ENCODE measurements at places on chromosomes 7 and 10. TPM values are rescaled to one million over a fixed set of nuclear protein-coding genes. Genes with fewer than 3 reads are reported as not detected.

DNA sequence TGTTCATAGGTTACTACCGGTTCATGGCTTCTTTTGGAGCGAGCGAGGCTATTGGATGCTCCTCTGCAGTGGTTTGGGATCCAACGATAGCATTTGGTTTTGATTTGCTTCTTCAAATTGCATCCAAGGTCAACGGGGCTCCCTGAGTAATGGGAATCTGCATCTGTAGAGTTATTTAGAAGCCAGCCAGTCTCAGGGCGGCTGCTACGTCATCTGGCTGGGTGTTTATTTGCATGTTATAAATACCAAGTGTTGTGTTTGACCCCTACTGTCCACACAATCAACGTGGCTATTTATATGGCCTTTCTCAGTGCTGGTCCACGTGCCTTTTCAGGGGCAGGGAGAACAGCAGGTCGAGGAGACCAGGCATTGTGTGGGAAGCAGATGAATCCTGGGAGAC is 137.7 kb downstream of the PRPF18 start:
- DNase-seq: no peak

The TMEM72 gene
- not detected for total RNA-seq

The CALCR gene
- total RNA-seq: not detected

- peak; percentile 70 for DNase-seq
Observed at GRCh38 chr10:6416892-6417512, 163.1 kb downstream of the PRKCQ start.

- DNase-seq: peak; percentile 48
Observed at GRCh38 chr7:16660702-16661464, 14.9 kb downstream of the BZW2 start.

The ATG9B gene
- total RNA-seq: under 0.01 TPM

DNA sequence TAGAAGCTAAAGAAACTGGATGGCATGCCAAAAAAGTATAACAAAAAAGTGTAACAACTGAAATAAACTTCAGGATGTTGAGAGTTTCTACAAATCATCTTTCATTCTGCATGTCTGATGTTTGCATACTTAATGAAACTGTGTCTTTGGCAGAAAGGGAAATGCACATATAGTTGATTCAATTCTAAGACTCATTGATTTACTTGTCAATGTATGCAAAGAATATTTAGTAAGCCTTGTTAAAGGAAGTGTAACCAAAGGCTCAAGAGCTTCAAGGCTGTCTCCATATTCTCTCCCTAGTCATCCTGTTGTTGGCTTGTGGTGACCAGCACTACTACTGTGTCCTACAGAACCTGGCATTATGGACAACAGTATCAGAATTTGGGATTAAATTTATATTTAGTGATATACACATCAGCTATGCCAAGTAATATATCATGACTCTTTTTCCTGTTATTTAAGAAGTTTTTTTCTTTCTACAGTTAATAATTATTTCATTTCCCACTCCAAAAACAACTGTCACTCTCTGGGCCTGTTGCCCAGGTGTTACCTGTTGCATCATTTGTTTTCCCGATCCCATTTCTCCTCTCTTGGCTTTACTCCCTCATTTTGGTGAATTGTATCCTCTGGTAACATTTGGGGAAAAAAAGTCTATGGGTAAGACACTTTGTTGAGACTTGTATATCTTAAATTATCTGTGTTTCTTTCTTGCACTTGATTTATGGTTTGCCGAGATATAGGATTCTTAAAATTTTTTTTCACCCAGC is 226.6 kb upstream of the BMPER start:
- DNase-seq: no peak

GRCh38 chr10:43212043-43212721 is 54.7 kb downstream of the RASGEF1A start:
- no peak for DNase-seq

GRCh38 chr7:54814401-54814800 is 55.4 kb upstream of the SEC61G start:
- no peak for DNase-seq

DNA sequence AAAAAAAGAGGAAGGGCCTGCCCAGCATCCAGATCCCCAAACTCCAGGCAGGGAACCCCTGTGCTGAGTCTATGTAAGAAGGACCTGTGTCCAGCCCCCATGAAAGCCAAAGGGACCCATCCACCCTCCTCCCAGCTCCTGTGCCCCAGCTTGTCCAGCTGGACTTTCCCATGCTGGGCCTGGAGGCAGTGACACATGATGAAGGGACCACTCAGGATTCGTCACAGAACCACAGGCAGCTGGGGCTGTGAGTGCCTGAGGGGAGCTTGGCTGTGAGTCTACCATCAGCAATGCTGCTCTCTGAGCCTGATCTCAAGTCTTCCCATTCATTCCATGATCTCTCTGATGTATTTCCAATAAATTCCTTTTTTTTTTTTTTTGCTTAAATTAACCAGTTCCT is 36.2 kb upstream of the MNX1 start:
- no peak for DNase-seq

GRCh38 chr7:100887516-100888290 is 1.8 kb downstream of the UFSP1 start:
- DNase-seq: peak; percentile 86

The MUC12 gene
- total RNA-seq: not detected

DNA sequence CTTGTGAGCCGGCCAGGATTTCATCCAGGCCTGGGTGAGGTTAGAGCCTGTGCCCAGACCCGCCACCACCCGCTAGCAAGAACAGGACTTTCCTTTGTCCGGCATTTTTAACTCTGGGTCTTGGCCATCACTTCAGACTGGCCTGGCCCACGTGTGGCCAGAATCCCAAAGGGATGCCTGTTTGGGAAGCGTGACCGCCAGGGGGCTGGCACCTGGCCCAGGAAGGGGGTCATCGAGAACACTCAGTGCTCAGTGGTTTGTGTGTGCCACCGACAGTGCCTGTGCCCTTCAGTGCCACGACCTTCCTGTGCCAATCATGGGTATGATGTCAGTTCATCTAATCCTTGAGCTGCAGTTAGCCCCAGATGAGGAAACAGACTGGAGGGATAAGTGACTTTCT is 85.0 kb downstream of the ZMIZ1 start:
- DNase-seq: no peak

The CTAGE15 gene
- not detected for total RNA-seq
